ENCODE measurements at places on chromosomes 5 and 9.

GRCh38 chr9:86639899-86640379 lies 285.7 kb upstream of the TUT7 start:
- DNase-seq, result no peak

DNA sequence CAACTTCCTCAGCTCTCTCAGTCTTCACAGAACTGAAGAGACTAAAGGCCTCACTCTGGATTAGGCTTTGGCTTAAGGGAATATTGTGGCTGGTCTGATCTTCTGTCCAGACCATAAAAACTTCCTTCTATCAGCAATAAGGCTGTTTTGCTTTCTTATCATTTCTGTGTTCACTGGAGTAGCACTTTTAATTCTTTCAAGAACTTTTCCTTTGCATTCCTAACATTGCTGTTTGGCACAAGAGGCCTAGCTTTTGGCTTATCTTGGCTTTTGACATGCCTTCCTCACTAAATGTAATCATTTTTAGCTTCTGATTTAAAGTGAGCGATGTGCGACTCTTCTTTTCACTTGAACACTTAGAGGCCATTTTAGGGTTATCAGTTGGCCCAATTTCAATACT lies 88.7 kb upstream of the ACOT12 start:
- DNase-seq, result no peak

DNA sequence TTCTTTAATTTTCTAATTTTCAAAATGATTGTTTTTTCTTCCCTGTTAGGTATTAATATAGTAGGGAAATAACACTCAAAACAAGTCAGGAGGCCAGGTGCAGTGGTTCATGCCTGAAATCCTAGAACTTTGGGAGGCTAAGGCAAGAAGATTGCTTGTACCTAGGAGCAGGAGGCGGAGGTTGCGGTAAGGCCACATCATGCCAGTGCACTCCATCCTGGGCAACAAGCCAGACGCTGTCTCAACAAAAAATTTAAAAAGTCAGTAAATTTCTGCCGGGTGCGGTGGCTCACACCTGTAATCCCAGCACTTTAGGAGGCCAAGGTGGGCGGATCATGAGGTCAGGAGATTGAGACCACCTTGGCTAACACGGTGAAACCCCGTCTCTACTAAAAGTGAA lies 10.2 kb upstream of the CDK7 start:
- no peak for DNase-seq

- DNase-seq, result no peak
Observed at GRCh38 chr9:123769719-123770118, 160.2 kb downstream of the DENND1A start.

- no peak for DNase-seq
Observed at GRCh38 chr5:146653560-146653959, 137.6 kb upstream of the GPR151 start.

DNA sequence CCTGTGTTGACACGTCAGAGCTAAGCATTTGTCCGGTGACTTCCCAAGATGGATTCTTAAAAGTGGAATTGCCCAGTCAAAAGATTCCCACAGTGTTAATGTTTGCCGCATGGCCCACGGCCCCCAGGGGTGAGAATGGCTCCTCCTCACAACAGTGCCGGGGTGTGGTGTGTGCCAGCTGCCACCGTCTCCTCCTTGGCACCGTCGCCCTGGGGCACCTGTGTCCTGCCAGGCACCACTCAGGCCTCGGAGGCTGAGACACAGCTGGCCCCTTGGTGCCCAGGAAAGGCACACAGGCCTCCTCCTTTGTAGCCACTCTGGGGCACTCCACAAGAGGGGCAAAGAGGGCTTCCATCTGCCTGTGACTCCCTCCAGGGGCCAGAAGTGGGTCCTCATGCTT lies 4.3 kb downstream of the KCNT1 start:
- DNase-seq, result no peak

DNA sequence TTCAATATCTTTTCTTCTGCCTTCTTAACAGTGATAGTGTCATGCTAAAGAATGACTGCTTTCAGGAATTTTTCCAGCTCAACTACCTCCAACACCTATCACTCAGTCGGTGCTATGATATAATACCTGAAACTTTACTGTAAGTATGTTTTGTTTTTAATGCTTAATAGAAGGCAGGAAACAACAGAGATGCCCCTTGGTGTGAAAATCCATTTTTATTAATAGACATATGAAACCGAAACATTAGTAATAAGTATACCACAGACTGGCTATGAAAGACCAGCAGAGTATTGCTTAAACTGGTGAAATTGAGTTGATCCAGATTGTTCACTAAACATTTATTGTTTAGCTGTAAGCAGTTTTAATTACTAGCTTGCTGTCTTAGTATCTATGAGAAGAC lies 25.2 kb downstream of the SKP2 start:
- DNase-seq, result no peak

DNA sequence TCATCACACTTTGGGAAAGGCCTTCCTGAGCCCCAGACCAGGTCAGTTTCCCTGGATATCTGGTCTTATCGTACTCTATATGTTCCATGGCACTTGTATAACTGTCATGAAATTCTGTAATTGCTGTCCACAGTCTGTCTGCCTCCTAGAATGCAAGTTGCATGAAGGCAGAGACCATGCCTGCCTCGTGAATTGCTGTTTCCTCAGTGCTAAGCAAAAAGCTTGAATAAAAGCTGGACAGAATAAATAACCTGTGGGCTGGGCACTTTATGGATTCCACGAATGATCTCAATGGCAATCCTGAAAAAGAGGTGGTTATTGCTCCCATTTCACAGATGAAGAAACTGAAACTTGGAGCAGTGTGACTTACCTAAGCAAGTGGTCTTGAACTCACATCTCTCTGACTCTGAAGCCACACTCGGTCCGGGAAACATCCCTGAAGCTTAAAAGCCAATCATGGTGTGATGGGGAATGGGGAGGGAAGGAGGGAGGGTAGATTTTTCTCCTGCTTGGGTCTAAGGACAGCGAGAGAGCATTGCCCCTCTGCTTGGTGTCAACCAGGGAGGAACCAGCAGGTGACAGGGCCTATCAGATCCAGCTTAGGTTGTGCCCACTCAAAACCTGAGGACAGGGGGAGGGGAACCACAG lies 13.2 kb upstream of the LHX2 start:
- DNase-seq, result no peak

- no peak for DNase-seq
Observed at GRCh38 chr5:67623078-67623477, 426.5 kb upstream of the CD180 start.

- DNase-seq, result no peak
Observed at GRCh38 chr9:12775679-12776512, 1.1 kb downstream of the LURAP1L start.

DNA sequence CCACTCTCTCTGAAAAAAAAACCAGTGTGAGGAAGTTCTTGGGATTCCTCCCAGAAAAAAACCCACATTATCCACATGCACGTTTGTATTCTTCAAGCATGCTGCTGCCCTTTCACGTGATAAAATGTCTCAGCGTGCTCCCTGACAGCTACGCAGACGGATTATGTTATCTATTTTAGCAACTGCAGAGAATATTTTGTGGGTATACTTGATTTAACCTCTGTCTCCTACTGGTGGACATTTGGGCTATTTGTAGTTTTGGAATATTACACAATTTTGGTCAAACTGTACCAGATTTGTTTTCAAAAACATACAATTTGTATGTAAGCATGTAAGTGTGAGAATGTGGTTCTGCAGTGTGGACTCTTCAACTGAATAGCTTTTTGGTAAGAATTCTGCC lies 10.7 kb downstream of the PRRC2B start:
- no peak for DNase-seq
